Spleen (tissue), 13 donors: ENCODE measurements at places on chromosomes 4 and X. TPM values are rescaled to one million over a fixed set of nuclear protein-coding genes. Genes with fewer than 3 reads are reported as not detected.
A peak's percentile ranks its signal among the peaks of the same experiment; 100 is the strongest.

- H3K36me3 ChIP-seq = no peaks in the 10 kb centered on the region
- no peak overlapping the region for H3K4me3 ChIP-seq
- H3K4me1 ChIP-seq = peaks cover 5% of the 10 kb centered on the region
- no peak overlapping the region for H3K27ac ChIP-seq
These were observed 4.6 kb upstream of the PIN4 start for GRCh38 chrX:72176981-72177380.

MAD2L1 gene
- polyA plus RNA-seq = 11.6 TPM

- no peak for DNase-seq
- H3K27ac ChIP-seq = no peak overlapping the region
- H3K4me1 ChIP-seq = no peaks in the 10 kb centered on the region
- no peaks in the 10 kb centered on the region for H3K36me3 ChIP-seq
- no peak overlapping the region for H3K4me3 ChIP-seq
- peaks cover 22% of the 10 kb centered on the region for H3K27me3 ChIP-seq
These were observed 607.5 kb downstream of the PACRGL start for GRCh38 chr4:21307709-21308108.

DNA sequence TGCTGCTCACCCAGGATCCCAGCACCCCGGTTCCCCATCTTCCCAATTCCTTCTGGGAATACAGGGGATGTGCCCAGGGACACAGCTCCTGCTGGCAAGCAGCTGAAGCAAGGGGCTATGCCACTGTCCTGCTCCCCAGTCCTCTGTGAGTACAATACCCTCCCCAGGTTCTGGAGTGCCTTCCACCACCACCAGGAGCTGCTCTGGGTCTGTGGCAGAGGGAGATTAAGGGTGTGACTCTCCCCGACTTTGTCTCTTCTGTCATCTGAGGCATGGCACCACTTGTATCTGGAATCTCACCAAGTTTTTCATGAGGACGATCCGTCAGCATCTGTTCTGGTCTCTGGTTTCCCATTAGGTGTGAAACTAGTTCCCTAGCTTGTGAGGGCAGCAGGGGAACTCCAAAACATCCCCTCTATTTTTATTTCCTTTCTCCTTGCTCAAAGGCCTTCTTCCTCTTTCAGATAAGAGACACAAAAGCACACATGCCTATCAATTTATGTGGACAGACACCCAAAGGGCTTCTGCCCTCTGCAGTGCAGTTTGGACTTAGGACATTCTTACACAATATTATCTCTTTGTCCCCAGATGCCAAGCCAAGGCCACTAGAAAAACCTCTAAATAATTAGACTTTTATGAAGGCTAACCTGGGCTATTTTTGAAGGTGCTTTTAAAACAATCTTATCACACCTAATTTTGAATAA is 26.8 kb downstream of the MGST2 start:
- H3K27ac ChIP-seq = peak overlapping the region; percentile 63
- no peak for DNase-seq
- H3K36me3 ChIP-seq = peaks cover 22% of the 10 kb centered on the region
- no peak overlapping the region for H3K4me3 ChIP-seq

- H3K4me3 ChIP-seq = no peak overlapping the region
- no peaks in the 10 kb centered on the region for H3K4me1 ChIP-seq
- DNase-seq = no peak
- no peak overlapping the region for H3K27ac ChIP-seq
- H3K27me3 ChIP-seq = no peaks in the 10 kb centered on the region
These were observed 70.7 kb upstream of the ANKRD17 start for GRCh38 chr4:73329300-73329699.

NUP62CL gene
- polyA plus RNA-seq = 0.39 TPM

GRCh38 chr4:65340382-65341109 is 329.7 kb downstream of the EPHA5 start:
- H3K27ac ChIP-seq = no peak overlapping the region
- DNase-seq = no peak
- H3K36me3 ChIP-seq = no peaks in the 10 kb centered on the region
- no peak overlapping the region for H3K4me3 ChIP-seq

DNA sequence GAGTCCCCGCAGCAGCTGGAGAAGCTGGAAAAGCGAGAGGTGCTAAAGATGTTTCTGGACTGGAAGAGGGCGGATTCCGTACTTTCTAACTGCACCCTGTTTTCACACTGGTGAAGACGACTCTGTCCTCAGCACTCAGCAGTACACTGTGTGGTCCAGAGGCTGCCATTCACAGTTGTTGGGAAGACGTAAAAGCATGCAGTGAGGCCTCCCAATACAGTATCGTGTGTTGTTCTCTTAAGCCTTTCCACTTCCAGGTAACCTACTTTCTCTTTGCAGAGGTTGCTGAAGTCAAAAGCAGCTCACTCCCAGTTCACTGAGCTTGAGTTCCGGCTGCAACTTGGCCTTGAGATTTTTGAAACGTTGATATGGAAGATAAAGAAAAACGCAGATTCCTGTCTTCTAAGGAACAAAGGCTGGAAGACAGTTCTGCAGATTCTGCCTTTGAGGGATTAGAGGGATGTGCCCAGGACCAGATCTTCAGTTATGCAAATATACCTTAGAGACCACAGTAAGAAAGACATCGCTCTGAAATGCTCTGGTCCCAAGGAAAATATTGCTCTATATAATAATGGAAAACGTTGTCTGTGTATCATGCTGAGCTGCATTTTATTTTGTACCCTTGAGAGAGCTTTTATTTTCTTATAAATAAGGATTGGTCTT is 540.9 kb downstream of the TRIML1 start:
- no peaks in the 10 kb centered on the region for H3K36me3 ChIP-seq
- no peak for DNase-seq
- no peak overlapping the region for H3K4me3 ChIP-seq
- H3K27me3 ChIP-seq = no peaks in the 10 kb centered on the region

GRCh38 chr4:87580057-87580456 is 28.3 kb upstream of the DSPP start:
- no peaks in the 10 kb centered on the region for H3K4me1 ChIP-seq
- H3K27me3 ChIP-seq = no peaks in the 10 kb centered on the region
- no peak overlapping the region for H3K27ac ChIP-seq
- H3K36me3 ChIP-seq = no peaks in the 10 kb centered on the region
- no peak for DNase-seq

DNA sequence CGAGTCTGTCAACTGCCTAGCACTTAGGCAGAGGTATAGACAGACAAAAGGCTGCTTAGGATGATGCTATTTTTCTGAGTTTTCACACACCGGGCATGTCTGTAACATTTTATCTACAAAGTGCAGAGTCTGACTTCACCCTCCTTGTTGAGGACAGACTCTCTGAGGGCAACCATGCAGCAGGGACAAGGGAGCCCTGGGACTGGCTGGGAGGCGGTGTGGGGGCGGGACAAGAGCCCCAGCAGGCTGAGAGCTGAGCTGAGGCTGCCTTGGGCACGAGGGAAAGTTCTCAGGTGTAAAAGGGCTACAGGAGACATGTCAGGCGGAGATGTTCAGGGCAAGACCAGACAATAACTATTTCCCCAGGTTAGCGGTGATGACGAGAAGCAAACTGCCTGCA is 81.6 kb downstream of the GATB start:
- H3K27ac ChIP-seq = no peak overlapping the region
- no peaks in the 10 kb centered on the region for H3K27me3 ChIP-seq
- H3K4me1 ChIP-seq = no peaks in the 10 kb centered on the region
- no peak overlapping the region for H3K4me3 ChIP-seq

PAPSS1 gene
- polyA plus RNA-seq = 23.4 TPM

DNA sequence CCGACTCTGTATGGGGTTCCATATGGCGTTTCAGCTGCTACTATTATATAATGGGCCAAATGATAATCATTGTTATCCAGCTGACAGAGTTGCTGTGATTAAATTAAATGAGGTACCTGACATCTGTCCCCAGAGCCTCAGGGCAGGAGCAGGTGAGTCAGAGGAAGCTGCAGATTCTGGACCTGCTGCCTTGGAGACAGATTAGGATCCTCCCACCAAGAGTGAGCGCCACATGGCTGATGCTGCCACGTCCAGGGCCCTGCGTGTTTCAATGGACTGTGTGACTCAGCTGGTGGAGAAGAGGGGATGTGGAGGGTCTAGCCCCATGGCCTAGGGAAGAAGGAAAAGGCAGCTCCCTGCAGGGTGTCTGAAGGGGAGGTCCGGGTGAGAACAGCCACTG is 28.3 kb upstream of the UXT start:
- DNase-seq = no peak
- H3K4me1 ChIP-seq = no peaks in the 10 kb centered on the region
- no peak overlapping the region for H3K27ac ChIP-seq
- H3K27me3 ChIP-seq = no peaks in the 10 kb centered on the region

DNA sequence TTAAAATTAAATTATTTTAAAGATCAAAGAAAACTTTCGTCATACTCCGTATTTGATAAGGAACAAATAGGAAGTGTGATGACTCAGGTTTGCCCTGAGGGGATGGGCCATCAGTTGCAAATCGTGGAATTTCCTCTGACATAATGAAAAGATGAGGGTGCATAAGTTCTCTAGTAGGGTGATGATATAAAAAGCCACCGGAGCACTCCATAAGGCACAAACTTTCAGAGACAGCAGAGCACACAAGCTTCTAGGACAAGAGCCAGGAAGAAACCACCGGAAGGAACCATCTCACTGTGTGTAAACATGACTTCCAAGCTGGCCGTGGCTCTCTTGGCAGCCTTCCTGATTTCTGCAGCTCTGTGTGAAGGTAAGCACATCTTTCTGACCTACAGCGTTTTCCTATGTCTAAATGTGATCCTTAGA is at the start of gene CXCL8:
Gene CXCL8 (plus strand): TSS at position 217 of the 426 bp plus-strand sequence. CDS start 90 bp downstream, at position 307.
- DNase-seq = no peak
- H3K27ac ChIP-seq = peak within 1 kb of the TSS; percentile 52
- no peaks in the 10 kb centered on the region for H3K36me3 ChIP-seq
- H3K27me3 ChIP-seq = no peaks in the 10 kb centered on the region
- no peak within 1 kb of the TSS for H3K4me3 ChIP-seq

APOO gene
- 14.5 TPM for polyA plus RNA-seq

TEC gene
- polyA plus RNA-seq = 1.9 TPM

SUPT20HL2 gene
- polyA plus RNA-seq = not detected

PCYT1B gene
- 0.02 TPM for polyA plus RNA-seq

DNA sequence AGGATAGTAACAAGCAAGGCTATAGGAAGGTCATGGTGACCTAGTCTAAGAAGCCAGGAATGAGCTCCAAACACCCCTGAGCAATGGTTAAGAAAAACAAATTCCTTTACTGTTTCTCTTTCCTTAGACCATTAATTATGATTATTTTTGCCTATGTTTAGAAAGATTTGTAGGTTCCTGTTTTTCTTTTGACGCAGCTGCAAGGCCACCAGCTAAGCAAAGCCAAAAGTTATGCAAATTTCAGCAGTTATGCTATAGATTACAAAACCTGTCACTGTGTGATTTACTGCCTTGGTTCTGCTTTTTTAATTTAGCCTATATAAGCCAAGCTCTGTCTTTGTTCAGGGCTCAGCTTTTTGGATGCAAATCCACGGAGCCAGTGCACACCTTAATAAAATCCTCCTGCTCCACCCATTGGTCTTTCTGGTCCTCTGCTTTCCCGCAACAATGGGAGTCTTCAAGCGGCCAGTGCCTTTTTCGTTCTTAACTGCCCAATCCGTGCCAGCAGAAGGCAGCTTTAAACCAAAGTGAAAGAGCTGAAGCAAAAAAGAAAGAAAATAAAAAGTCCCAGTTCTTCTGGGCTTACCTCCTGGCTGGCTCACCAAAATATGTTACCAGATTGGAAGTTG is 1.4 kb upstream of the CEP135 start:
- peak overlapping the region; percentile 87 for H3K27ac ChIP-seq
- H3K27me3 ChIP-seq = no peaks in the 10 kb centered on the region
- H3K36me3 ChIP-seq = peaks cover 4% of the 10 kb centered on the region
- H3K4me3 ChIP-seq = peak overlapping the region; percentile 85
- no peak for DNase-seq

- no peaks in the 10 kb centered on the region for H3K36me3 ChIP-seq
- H3K4me3 ChIP-seq = no peak overlapping the region
- H3K4me1 ChIP-seq = no peaks in the 10 kb centered on the region
- DNase-seq = no peak
- H3K27me3 ChIP-seq = no peaks in the 10 kb centered on the region
- no peak overlapping the region for H3K27ac ChIP-seq
These were observed 177.7 kb upstream of the FSTL5 start for GRCh38 chr4:162341533-162341932.

DNA sequence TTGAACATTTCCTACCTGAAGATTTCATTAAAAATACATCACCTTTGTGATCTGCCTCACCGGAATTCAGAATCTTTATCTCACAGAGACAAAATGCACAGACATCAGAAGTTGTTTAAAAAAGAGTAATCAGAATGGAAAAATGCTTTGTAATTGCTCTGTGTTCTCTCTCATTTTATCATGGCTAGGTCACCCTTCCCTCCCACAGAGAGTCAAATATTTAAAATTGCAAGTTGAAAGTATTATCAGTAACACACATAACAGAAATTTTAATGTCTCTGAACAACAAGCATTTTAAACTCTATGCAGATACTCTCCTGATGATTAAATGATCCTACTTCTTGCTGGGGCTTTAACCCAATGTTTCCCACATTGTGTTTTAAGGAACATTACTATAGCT is 362.0 kb downstream of the CBLL2 start:
- H3K4me1 ChIP-seq = no peaks in the 10 kb centered on the region
- no peaks in the 10 kb centered on the region for H3K27me3 ChIP-seq
- no peak overlapping the region for H3K4me3 ChIP-seq
- H3K27ac ChIP-seq = no peak overlapping the region
- no peak for DNase-seq

DNA sequence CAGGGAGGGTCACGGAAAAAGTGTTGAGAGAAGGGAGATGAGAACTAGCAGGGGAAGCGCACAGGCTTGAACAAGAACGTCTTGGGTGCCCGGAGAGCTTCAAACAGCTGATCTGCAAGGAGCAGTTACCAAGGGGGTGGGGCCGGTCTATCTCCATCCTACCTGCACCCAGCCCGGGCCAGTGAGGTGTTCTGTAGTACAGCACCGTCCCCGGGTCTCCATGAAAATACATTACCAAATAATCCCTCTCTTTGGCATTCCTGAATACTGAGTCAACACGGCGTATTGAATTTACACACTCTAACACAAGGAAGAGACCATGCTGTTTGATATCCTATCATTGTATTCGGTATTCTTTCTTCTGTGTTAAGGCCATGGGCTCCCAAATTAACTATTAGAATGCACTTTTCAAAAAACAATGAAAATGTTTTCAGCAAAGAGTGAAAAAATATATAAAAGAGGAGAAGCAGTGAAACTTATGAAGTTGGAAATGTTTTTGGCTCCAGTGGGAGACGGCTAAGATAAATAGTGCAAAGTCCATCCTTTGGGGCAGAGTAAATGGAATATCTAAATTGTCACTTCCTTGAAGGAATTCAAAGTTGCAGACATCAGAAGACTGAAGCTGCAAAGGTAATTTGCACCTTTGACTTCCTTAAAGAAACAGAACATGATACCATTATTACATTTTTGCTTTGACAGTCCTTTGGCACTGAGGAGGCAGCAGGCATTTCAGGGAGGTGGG is 90.3 kb downstream of the DHRSX start:
- no peak for DNase-seq
- H3K4me1 ChIP-seq = no peaks in the 10 kb centered on the region
- peaks cover 63% of the 10 kb centered on the region for H3K36me3 ChIP-seq
- H3K27me3 ChIP-seq = no peaks in the 10 kb centered on the region
- no peak overlapping the region for H3K4me3 ChIP-seq

MTMR8 gene
- polyA plus RNA-seq = 0.86 TPM

ENPEP gene
- 1.8 TPM for polyA plus RNA-seq

SLC25A4 gene
- polyA plus RNA-seq = 6.2 TPM

GRCh38 chrX:114774691-114775090 is 190.8 kb downstream of the HTR2C start:
- DNase-seq = no peak
- H3K27me3 ChIP-seq = no peaks in the 10 kb centered on the region
- no peaks in the 10 kb centered on the region for H3K36me3 ChIP-seq
- H3K4me3 ChIP-seq = no peak overlapping the region
